Pericardium fibroblast (primary cell): ENCODE measurements at places on chromosomes 3 and 15. TPM values are rescaled to one million over a fixed set of nuclear protein-coding genes. Genes with fewer than 3 reads are reported as not detected.

The MBD4 gene
- 14.8 and 21.6 TPM in 2 replicates for total RNA-seq

The CRYBG3 gene
- 11.1 and 15.5 TPM in 2 replicates for total RNA-seq

The SLC6A20 gene
- not detected in 2 replicates for total RNA-seq

The THPO gene
- not detected in 2 replicates for total RNA-seq

The EPHA6 gene
- total RNA-seq, result not detected in 2 replicates

The CCDC39 gene
- 0.23 TPM in 1 of 2 replicates, not detected in the other for total RNA-seq

The COL6A6 gene
- total RNA-seq, result 0.26 and 5.0 TPM in 2 replicates

The CD80 gene
- total RNA-seq, result under 0.01 TPM in 1 of 2 replicates, not detected in the other

The ZIC1 gene
- total RNA-seq, result 0.43 TPM in 1 of 2 replicates, not detected in the other

The KCNAB1 gene
- 0.12 and 2.2 TPM in 2 replicates for total RNA-seq

The SH2D7 gene
- total RNA-seq, result not detected in 2 replicates
